NCI-H2081 (cell line): ENCODE measurements at places on chromosomes 7 and 10.

GRCh38 chr7:26648554-26648953 is 215.8 kb downstream of the SKAP2 start:
- no peak for DNase-seq

DNA sequence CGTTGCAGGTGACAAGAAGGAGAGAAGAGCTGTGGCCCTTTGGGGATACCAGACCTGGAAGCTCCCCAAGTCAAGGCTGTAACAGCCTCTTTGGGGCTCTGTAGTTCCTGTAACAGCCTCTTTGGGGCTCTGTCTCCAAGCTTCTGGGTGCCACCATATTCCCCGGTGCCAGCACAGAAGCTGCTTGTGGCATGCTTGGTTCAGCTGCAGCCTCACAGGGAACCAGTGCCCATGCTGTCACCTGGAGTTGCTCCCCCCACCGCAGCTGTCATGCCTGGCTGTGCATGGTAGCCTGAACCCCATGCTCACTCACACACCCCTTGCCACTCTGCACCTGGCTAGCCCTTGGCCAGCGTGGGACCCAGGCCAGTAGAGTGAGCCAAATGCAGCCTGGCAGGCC is 109.1 kb downstream of the ELAPOR2 start:
- no peak for DNase-seq

DNA sequence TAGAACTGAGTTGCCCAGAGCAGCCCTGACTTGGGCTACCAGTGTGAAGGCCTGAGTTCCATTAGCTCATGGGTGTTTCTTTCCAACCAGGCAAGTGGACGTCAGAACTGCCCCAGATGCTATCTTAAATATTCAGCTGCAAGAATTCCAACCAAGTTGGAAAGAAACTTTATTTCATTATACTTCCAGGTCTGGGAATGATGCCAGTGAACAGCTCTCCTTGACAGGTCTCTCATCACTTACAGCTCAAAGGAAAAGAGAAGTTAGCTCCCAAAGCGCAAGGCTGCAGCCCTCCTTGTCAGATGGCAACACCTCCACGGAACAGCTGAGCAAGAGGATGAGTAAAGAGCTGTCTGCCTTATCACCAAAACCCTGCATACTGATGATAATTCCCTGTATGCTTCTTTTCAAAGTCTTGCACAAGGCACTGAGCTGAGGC is 255.5 kb upstream of the AOAH start:
- DNase-seq, result no peak

GRCh38 chr7:101814991-101815825 is 2.2 kb upstream of the CUX1 start:
- DNase-seq, result peak; percentile 48

GRCh38 chr10:122140941-122141623 is 130.0 kb upstream of the BTBD16 start:
- no peak for DNase-seq

GRCh38 chr7:151252961-151253711 is 4.6 kb upstream of the SMARCD3 start:
- no peak for DNase-seq

- DNase-seq, result no peak
Measured at GRCh38 chr10:48844616-48845015, 95.0 kb downstream of the LRRC18 start.

GRCh38 chr10:129784891-129785290 is 179.2 kb downstream of the EBF3 start:
- no peak for DNase-seq

- no peak for DNase-seq
Measured at GRCh38 chr10:84172467-84173356, 889 bp upstream of the GPR15LG start.
